ENCODE measurements at places on chromosomes 4 and X.

DNA sequence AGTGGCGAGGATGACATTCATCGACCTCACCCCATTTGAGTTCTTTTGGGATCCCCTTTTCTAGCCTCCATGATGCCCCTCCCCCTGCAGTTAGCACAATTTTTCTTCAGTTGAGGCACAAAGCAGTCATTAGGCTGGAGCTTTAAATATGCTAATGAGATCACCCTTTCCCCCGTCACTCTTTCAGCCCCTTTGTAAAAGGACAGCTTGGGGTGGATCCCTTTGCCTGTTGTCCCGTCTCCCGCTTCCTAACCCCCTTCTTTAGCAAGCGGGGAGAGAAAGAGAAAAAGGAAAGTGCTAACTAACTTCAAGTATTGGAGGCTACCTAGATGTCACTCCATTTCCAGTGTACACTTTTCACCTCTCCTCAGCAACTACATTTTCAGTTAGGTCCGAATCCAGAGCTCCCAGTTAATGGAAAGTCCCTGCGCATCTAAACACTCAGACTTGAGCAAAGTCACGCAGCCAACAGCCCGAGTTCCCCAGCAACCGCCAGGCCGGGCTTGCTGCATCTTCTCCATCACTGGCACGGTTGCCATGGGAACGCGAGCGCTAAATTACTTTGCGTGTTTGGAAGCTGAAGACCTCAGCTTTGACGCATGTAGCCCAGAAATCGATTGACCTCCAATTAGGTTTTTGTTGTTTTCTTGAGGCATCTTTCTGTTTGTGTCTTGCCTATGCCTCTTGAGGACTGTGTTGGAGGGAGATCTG is 76.8 kb downstream of the RTL5 start:
- DNase-seq, result no peak

DNA sequence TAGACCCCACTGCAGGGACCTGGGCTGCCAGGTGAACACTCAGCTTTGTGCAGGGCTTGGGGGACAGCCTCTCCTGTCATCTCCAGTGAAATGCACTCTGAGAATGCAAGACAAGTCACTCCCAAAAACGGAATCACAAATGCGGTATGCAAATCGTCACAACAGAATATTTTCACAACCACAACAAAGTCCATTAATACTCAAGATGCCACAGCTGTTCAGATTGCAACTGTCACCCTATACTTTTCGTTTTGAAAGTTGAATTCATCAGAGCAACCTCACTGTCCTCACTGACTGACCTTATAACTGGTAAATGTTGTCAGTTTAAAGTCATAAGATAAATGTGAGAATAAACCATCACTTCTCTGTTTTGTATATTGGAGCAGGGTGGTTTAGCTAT is 16.6 kb downstream of the JAKMIP1 start:
- no peak for DNase-seq

GRCh38 chrX:69505772-69506616 is 1.9 kb downstream of the NALF2 start:
- no peak for DNase-seq

DNA sequence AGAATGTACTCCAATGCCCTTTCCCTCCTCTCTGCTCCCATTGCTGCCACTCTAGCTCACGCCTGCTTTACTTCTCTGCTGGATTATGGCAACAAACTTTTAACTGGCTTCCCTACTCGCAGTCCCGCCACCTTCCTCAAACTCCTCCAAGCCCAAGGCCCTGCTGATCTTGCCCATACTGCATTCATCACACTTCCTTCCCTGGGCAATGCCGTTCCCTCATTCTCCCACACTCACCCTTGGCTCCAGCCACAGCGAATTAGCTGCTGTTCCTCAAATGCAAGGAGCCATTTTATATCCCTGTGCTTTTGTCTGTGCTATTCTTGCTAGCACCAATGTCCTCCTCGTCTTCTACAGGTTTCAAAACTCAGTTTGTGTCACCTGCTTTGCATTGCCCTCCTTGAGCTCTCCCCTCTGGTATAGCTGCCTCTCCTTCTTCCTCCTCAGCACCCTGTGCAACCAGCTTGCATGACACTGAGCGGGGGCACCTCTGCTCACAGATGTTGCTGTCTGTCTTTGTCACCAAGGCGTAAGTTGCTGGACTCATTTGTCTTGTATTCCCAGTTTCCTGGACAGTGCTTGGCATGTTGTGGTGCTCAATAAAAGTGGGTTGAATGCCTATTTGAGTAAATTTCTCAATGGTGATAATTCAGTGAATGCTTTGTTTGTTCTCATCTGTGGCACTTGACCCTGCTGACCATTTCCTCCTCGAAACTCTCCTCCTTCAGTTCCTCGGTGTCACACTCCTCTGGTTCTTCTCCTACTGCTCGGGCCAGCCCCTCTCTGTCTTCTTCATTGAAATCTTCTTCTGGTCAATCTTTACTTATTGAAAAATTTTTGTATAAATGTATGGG is 22.4 kb upstream of the MGST2 start:
- no peak for DNase-seq

DNA sequence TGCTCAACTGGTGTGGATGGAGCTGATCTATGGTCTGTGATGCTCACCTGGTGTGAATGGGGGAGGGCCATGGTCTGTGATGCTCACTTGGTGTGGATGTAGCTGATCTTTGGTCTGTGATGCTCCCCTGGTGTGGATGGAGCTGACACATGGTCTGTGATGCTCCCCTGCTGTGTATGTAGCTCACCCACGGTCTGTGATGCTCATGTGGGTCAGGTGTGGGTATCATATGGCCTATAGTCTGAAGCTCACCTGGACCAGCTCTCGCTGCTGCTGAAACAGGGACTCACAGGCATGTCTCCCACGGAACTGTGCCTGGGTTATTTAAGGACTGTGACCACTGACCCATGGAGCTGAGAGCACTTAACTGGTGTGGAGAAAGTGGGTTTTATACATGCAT is 109.7 kb downstream of the CRLF2 start:
- no peak for DNase-seq

- DNase-seq, result no peak
Measured at GRCh38 chr4:22667332-22667940, 25.3 kb upstream of the GBA3 start.

DNA sequence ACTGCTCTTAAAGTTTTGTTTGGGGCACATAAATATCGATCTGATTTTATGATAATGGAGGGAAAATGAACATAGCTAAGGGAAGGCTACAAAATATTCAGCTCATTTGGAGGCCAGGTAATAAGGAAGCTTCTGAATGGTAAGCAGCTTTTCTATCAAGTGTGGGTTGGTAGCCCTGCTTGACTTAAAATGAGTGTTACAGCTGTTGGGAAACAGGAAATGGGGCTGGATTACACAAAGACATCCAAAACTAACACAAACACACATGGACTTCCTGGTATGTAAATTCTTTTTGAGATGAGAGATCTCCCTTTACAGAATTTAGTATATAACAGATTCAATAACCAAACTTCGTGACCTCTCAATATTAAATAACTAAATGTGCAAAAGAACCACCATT is 58.0 kb downstream of the FGF16 start:
- no peak for DNase-seq

All from GM12892 (cell line).